Thymus (tissue), 14 donors: ENCODE measurements at places on chromosomes 3 and 15.

DNA sequence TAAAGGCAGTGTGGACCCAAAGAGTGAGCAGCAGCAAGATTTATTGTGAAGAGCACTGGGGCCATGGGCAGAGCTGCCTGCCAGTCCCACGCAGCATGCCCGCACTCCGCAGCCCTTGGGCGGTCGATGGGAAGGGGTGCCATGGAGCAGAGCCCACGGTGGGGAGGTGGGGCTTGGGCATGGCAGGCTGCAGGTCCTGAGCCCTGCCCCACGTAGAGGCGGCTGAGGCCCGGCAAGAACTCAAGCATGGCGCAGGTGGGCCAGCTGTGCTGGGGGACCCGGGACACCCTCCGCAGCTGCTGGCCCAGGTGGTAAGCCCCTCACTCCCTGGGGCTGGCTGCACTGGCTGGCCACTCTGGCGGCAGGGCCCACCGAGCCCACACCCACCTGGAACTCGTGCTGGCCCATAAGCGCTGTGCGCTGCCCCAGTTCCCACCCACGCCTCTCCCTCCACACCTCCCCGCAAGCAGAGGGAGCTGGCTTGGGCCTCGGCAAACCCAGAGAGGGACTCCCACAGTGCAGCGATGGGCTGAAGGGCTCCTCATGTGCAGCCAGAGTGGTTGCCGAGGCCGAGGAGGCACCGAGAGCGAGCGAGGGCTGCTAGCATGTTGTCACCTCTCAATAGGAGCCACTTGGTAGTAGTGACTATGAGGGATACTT, 1218.8 kb upstream of the EPHA6 start:
- DNase-seq, result no peak

- DNase-seq, result no peak
These were observed 242.0 kb upstream of the FEZF2 start for GRCh38 chr3:62615258-62615849.

DNA sequence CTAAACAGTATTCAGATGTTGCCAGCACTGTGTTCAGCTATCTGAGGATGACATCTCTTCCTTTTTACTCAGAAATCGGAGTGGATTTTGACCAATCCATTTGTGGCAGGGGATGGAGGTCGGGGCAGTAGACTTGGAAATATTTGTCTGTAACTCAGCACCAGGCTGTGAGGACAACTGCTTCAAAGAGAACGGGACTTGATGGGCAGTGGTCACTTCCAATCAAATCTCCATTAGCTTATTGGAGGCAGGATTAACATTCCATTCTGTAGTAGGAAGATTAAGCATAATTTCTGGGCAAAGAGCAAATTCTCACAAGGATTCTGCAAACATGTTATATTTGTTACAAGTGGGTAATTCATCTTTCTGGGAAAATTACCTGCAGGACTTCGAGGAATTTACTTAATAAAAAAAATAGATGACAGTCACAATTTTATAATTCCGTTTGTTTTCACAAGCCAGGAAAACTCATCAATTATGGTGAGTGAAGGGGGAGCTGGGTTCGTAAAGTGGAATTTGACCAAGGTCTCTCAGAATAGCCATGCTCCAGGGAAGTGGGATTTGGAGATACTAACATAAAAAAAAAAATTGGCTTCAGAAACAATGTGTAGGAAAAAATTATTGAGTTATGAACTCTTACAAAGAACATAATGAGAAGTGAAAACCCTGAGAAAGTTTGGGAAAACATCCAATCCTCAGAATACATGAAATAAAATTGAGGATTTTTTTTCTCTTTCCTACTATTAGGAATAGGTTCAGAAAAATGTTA, 18.1 kb downstream of the CRABP1 start:
- DNase-seq, result no peak

DNA sequence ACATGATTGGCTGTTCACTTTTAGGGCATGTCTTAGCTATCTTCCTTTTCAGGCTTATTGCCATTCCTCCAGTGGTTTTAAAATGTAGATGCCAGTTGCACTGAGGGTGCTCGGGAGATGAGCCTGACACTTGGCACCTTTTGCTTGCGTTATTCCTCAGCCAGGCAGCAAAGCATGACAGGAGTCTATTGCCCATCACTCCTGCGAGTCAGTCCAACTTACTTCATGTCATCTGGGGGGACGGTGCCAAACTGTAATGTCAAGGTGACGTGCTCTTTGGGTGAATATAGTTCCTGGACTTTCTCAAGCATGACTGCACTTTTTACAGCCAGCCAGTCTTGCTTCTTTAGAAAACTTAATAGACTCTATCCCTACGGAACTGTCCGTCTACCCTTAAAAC, 406.0 kb upstream of the C2CD4B start:
- DNase-seq, result no peak

DNA sequence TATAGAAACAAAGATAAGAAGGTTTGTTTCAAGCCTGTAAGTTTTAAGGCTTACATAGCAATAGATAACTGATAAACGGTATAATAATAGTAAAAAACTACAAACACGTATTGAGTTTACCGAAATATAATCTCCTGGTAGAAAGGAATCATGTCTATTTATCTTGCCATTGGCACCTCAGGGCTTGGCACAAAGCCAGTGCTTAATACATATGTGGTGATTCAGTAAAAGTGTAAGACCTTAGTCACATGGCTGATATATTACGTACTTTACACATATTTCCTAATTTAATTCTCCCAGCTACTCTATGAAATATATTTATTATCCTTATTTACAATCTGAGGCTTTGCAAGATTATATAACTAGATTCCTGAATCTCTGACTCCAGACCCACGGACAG, 32.0 kb upstream of the SLCO3A1 start:
- DNase-seq, result no peak

DNA sequence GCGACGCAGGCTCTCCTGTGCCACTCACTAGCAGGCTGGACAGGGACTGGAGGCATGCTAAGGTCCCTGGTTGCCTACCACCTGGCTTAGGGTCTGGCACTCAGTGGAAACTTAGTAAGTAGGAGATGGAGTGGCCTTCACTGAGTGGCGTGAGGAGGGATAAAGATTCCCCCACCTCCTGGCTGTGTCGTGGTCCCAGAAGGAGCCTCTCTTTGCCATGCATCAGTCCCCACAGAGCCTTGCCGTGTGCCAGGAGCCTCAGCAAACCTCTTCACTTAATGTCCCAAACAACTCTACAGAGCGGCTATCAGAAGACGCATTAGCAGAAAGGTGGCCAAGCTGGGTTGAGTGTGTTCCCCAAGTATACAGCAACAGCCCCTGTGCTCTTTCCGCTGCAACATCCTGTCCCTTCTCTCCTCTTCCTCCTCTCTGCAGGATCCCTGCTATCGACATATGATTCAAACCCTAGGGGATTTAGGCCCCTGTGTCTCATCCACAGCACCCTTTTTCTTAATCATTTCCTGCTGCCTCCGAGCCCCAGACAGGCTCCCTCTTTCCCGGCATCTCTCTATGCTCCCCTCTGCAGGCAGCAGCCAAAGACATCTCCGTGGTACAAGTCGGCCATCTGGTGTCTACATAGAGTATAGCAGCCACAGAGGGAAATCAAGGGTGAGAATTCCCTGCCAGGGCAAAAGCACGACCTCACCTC, 66.7 kb downstream of the SLC6A1 start:
- no peak for DNase-seq

DNA sequence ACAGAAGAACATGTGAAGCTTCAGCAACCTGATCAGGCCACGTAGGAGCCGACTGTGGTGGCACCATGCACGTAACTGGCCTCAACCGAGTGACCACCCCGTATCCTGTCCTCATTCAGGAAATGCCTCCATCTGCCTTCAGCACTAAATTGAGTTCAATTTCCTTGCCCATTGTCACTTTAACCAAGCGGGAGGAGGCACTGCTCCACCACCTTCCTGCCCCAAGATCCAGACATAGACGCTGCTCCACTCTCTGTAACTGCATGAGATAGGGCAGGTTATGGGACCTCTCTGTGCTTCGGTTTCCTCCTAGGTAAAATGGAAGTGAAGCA, 80.1 kb upstream of the POMGNT2 start:
- DNase-seq, result no peak

DNA sequence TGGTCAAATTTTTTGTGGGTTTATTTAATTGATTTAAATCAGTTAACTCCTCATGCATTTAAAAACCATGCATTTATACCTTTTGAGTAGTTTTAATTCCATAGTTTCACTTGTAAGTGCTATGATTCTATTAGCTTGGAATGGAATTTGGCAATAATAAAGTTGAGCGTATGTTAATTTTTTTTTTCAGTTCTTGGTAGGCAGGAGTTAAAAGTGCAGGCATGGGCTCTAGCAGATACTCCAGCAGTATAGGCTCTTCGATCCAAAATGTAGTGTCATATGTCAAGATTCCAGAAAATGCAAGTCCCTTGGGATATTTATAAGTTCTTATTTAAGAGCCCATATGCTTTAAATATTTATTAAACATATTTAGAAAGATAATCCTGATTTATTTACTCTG, 70.3 kb downstream of the LYSMD4 start:
- no peak for DNase-seq

GRCh38 chr3:170228093-170228766, 6.0 kb downstream of the PRKCI start:
- no peak for DNase-seq

DNA sequence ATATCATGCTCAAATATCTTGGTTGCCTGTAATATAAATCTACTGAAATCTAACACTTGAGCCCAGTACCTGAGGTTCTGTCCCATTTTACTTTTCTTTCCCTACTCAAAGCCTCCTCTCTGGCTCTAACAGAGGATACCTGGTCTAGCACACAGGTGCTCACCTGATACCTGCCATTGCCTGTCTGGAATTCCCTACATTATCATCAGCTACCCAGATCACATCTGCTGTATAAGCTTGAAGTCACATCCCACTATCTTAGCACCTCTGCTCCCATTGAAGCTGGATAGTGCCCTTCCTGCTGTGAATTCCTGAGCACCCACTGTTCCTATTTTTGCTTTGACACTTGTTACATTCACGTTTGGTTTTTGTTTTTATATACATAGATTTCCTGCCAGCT, 30.5 kb downstream of the GYG1 start:
- no peak for DNase-seq

GRCh38 chr3:110583373-110583935, 488.2 kb upstream of the NECTIN3 start:
- no peak for DNase-seq

DNA sequence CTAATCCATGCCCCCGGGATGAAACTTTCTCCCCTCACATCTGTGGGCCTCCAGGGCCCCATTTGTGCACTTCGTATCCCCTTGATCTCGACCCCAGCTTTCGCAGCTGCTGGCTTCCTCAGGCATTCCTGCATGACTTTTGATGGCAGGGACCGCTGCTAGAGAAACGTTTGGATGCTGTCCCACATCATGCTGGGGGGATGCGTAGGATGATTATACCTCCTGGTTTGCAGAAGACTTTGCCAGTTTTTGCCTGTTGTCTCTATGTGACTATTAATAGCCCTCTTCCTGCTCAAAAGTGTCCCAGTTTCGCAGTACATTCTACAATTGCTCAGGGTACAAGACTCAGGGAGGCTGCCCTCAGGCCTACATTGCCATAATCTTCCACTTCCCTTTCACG, 10.4 kb upstream of the KCNAB1 start:
- DNase-seq, result no peak

- no peak for DNase-seq
These were observed 83.5 kb downstream of the IGF1R start for GRCh38 chr15:98731712-98732450.

- DNase-seq, result peak; percentile 35
These were observed 279.1 kb upstream of the THRB start for GRCh38 chr3:24773798-24774197.

DNA sequence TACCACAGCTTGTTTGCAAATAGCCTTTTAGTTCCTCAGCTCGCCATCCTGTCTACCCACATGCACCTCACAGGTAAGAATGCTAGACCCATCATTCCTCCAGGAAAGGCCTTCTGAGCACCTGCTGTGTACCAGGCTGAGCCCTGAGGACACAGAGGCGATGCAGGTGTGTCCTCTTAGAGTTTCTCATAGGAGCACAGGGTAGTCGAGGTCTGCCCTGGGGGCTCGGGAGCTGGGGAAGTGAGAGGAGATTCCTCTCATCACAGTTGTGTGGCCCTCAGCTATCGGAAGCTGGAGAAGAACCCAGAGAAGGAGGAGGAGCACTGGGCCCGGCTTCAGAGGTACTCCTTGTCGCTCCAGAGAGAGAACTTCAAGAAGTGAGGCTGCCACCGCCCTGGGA, 8.0 kb downstream of the MESP1 start:
- DNase-seq, result no peak

DNA sequence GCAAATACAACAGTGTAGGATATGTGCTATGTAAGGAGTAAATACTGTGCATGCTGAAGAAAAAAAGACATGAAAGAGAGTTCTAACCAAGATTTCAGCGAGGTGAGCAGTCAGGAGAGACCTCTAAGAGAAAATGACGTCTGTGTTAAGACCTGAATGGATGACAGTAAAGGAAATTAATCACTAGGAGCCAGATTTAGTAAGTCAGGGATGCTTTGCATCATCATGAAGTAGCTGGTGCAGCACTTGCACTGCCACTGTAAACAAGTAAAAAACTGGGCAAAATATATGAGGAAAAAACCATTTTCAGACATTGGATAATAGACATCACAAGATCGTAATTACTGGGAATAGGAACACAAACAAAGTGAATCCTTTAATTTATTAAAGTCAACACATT, 32.6 kb downstream of the RTP4 start:
- DNase-seq, result no peak

- DNase-seq, result no peak
These were observed 48.2 kb downstream of the CRYGS start for GRCh38 chr3:186496016-186496415.

DNA sequence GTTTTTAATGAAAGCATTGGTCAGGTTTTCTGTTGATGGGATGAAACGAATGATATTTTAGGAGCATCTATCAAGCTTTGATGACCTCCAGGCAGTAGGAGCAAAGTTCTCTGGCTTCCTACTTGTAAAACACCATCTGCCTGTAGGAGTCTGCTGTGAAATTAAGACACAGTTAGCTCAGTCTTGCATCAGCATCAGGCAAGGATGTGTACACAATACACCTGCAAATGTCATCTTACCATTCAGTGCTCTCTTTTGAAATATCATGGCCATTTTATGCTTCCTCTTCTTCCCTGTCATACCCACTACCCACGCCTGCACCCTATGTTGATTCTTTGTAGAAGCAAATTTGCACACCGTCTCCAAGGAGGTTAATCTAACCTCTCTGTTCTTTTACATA, 38.2 kb downstream of the B3GALNT1 start:
- no peak for DNase-seq

DNA sequence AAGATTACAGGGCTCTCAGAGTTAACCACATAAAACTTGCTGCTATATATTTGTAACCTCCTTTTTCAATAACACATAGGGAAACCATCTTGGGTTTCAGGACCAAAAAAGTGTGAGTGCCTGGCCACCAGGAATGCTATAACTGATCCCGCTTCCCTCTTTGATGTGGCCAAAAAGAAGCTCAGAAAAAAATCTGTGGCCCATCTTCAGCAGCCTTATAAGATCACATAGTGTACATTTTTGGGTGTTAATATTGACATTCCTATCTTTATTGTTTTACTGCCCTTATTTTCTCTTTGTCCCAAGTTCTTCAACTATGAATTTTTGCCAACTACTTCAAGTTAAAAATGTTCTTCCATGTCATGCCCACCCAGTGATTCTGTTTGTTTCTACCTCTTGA, 102.8 kb downstream of the LIPC start:
- no peak for DNase-seq
